CD4-positive, alpha-beta T cell treated with Interleukin-21 for 1 hour (primary cell): ENCODE measurements at places on chromosomes 4 and X.

DNA sequence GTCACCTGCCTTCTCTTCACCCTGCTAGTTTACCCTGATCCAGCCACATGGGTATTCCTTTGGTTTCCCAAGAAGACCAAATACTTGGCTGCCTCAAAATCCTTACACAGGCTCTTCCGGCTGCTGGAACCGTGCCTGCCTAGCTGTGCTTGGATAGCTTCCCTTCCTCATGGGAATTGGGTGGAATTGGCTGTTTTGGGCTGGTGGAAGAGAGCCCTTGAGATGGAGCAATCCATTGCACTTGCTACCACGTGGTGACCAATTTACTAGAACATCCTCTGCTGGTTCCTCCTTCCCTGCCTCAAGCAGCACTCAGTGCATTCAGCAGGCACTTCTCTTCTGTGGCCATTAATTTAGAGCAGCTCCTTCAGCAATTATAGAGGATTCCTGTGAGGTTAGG is 119.3 kb upstream of the AP1S2 start:
- no peak for DNase-seq

DNA sequence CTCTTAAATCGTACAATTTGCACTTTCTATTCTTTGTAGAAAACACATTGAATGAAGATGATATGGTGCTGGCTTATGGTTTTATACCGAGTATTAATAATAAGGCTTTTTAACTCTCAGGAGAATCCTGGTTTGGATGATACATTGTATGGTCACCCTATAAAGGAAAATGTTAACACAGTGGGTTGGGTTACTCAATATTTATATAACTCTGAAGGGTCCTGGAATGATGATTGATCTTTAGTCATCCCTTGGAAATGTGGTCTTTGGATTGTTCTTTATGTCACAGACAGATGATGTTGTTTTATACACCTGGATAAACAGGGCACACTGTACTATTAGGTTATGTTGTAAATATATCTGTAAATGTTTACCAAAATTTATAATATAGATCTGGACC is 496.2 kb upstream of the NDST4 start:
- no peak for DNase-seq

DNA sequence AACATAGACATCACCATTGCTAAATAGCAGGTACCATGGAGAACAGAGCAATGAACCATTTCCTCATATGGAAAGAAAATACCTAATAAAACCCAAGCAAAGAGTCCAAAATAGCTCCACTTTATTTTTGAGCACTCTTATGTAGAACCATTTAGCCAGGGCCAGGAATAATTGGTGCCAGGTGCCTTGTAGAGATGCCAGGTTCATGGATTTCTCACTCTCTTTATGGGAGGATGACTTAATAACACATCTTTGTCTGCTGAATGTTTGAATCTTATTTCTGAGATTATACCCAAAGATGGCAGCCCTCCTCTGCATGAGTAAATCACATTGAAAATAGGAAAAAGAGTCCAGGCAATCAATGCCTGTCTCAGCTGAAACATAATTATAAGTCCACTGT is 212.3 kb upstream of the SFRP2 start:
- DNase-seq: no peak

DNA sequence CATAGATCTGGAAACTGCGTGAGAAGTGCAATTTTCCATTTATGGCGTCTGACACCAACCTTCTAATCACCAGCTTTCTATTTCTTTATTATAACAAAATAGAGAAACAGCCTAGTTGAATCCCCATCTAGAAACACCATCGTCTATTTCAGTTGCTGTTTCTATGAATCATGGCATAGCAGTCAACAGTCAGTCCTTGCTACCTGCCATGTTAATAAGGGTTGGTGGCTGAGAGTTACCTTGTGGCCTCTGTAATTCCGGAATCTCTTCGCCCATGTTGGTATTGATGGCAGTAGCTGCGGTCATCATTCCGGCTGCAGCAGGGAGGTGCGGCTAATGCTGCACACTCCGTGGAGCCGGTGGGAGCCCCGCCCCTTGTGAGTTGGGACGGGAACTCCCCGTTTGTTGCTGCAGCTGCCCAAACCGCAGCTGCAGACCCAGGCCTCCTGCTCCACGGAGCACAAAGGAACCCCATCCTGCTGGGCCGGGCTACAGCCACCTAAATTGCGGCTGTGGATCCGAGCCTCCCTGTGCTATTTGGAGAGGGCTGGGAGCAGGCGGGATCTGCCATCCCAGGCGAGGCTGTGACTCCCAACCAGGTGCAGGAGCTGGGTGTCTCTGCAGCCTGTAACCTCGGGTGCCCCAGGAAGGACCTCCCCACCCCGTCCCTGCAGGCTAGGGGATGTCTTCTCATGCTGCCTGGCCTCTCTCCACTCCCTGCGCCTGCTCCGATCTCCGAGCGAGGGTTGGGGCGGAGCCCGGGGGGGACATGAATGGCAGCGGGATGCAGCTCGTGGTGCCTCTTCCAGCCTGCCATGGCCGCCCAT is 115.4 kb upstream of the STK26 start:
- DNase-seq: no peak

- no peak for DNase-seq
Observed at GRCh38 chrX:55702671-55703070, 14.9 kb upstream of the RRAGB start.

- DNase-seq: no peak
Observed at GRCh38 chrX:101409043-101409442, 1.0 kb downstream of the HNRNPH2 start.

- DNase-seq: no peak
Observed at GRCh38 chr4:172578712-172579111, 589.9 kb upstream of the GALNT7 start.

DNA sequence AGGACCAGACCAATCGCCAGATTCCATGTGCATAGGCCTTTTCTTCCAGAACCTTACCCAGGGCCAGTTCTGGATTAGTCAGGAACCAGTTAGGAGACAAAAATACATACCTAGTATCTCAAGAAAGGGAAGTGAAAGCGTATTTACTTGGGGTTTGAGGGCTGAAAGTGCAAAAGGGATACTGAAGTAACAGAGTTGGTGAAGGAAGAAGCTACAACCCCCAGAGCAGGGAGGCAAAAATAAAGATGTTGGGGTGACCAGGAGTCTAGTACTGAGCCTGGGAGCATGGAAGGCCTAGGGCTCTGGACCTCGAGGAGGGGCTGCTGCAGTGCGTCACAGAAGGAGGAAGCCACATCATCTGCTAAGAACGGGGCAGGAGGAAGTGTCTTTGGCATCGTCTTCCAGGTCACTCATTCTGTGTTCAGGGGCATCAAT is 38.3 kb downstream of the TKTL1 start:
- no peak for DNase-seq
